Stomach (tissue), 19 donors: ENCODE measurements at places on chromosomes 7 and 10. TPM values are rescaled to one million over a fixed set of nuclear protein-coding genes. Genes with fewer than 3 reads are reported as not detected.

ANKRD22 gene
- total RNA-seq = 63.9 TPM

ZNF736 gene
- total RNA-seq = 21.4 TPM

NRF1 gene
- total RNA-seq = 58.3 TPM

PNLIP gene
- total RNA-seq = not detected

SAP25 gene
- total RNA-seq = 0.92 TPM

GRM3 gene
- not detected for total RNA-seq

PARP12 gene
- total RNA-seq = 45.5 TPM
